Left ventricle myocardium inferior (tissue), 1 donor: ENCODE measurements at places on chromosomes 13 and 19. TPM values are rescaled to one million over a fixed set of nuclear protein-coding genes. Genes with fewer than 3 reads are reported as not detected.

ATP1A3 gene
- 375 TPM for total RNA-seq

SHISA2 gene
- total RNA-seq = 0.22 TPM

DNA sequence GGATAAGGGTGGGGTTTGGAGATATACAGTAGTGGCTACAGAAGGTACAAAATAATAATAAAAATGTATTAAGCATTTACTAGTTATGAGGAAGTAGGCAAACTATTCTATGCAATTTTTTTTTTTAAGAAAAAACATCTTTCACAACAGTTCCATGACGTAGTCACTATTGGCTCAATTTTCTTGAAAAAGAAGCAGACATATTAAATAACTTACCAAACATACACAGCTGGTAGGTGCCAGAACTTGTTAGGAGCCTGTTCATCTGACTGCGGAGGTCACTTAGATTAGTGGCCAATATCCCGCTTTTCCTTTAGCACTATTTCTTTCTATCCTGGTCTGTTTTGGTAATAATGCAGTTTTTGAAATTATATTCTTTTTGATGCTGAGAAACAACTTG, 593.5 kb downstream of the KCTD12 start:
- peaks cover 24% of the 10 kb centered on the region for H3K4me1 ChIP-seq
- H3K27me3 ChIP-seq = no peaks in the 10 kb centered on the region
- H3K4me3 ChIP-seq = no peak overlapping the region
- no peak for DNase-seq
- no peaks in the 10 kb centered on the region for H3K36me3 ChIP-seq

- H3K27me3 ChIP-seq = no peaks in the 10 kb centered on the region
- H3K4me3 ChIP-seq = no peak overlapping the region
- no peak overlapping the region for H3K27ac ChIP-seq
These were observed 215.1 kb downstream of the RBM26 start for GRCh38 chr13:79190932-79191331.

- H3K27me3 ChIP-seq = no peaks in the 10 kb centered on the region
- H3K36me3 ChIP-seq = peaks cover 11% of the 10 kb centered on the region
- no peak overlapping the region for H3K4me3 ChIP-seq
These were observed 12.5 kb downstream of the GNA11 start for GRCh38 chr19:3106509-3107141.

DNA sequence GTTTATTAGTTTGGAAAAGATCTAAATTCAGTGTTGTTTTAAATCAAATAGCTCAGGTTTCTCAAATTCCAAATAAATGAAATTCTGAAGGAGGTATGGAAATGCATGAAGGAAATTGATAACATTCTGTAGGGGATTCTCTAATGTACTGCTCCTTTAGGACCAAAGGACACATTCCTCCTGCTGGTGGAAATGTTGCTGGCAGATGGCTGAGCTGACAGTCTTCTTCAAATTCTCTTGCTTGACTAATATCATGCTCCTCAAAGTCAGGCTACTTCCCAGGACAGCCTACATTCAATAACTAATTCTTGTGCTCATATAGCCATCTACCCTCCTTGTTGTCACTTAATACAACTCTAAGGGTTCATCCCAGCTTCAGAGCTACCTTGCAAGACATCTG, 1118.5 kb downstream of the PCDH9 start:
- no peak overlapping the region for H3K27ac ChIP-seq
- H3K4me3 ChIP-seq = no peak overlapping the region
- DNase-seq = no peak
- no peaks in the 10 kb centered on the region for H3K27me3 ChIP-seq
- H3K4me1 ChIP-seq = no peaks in the 10 kb centered on the region
- no peaks in the 10 kb centered on the region for H3K36me3 ChIP-seq

- H3K27ac ChIP-seq = no peak overlapping the region
- no peaks in the 10 kb centered on the region for H3K36me3 ChIP-seq
- H3K4me1 ChIP-seq = no peaks in the 10 kb centered on the region
- no peaks in the 10 kb centered on the region for H3K27me3 ChIP-seq
- no peak overlapping the region for H3K4me3 ChIP-seq
These were observed 24.0 kb downstream of the GGACT start for GRCh38 chr13:100564444-100565223.
